ENCODE measurements at places on chromosomes 7 and 10.

DNA sequence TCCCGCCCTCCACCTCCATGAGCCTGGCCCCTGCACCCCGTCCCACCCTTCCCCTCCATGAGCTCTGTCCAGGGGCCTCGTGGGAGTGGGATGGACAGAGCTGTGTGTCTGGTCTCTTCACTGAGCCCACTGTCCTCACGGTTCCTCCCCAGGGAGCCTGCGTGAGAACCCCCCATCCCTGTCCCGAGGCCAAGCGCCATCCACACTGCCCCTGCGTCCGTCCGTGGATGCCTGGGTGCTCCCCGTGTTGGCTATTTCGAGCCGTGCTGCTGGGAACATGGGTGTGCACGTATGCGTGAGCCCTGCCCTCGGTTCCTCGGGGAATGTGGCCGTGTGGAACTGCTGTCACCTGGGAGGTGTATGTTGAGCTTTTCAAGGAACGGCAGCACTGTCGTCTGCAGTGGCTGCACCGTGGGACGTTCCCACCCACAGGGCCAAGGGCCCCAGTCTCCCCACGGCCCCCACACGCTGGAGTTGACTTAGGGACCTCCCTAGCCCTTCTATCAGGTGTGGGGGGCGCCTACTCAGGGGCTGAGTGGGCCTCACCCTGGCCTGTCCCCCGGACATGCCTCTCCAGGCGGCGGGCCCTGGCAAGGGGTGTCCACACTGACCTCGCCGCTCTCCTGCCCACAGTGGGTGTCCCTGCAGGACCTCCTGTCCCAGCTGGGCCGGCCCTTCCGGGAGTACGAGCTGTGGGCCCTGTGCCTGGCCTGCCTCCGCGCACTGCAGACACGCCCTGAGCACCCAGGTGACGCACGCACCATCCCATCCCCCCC lies 28.1 kb downstream of the KNDC1 start:
- no peak for DNase-seq

- DNase-seq = no peak
These were observed 486 bp downstream of the CACNA2D1 start for GRCh38 chr7:82443036-82443546.

GRCh38 chr10:101227429-101228152 lies 1.7 kb downstream of the LBX1 start:
- no peak for DNase-seq

- DNase-seq = no peak
These were observed 21.3 kb upstream of the TTYH3 start for GRCh38 chr7:2610466-2610865.

Measured in activated CD8-positive, alpha-beta memory T cell treated with anti-CD3 and anti-CD28 coated beads for 48 hours (primary cell).